Cardiac muscle cell (in vitro differentiated cells and primary cell): ENCODE measurements at places on chromosomes 2 and 18. TPM values are rescaled to one million over a fixed set of nuclear protein-coding genes. Genes with fewer than 3 reads are reported as not detected.

Gene KIF1A
- 8.0 and 14.1 TPM in 2 replicates for total RNA-seq

GRCh38 chr2:211437396-211437795 is 881.0 kb downstream of the CPS1 start:
- H3K4me1 ChIP-seq, result no peaks in the 10 kb centered on the region
- no peaks in the 10 kb centered on the region for H3K27me3 ChIP-seq
- no peak overlapping the region for H3K27ac ChIP-seq
- no peak for DNase-seq

- H3K4me3 ChIP-seq, result no peak overlapping the region
- H3K27me3 ChIP-seq, result no peaks in the 10 kb centered on the region
- H3K36me3 ChIP-seq, result no peaks in the 10 kb centered on the region
- H3K27ac ChIP-seq, result no peak overlapping the region
- no peaks in the 10 kb centered on the region for H3K4me1 ChIP-seq
Observed at GRCh38 chr2:29193681-29194080, 78.5 kb downstream of the CLIP4 start.

DNA sequence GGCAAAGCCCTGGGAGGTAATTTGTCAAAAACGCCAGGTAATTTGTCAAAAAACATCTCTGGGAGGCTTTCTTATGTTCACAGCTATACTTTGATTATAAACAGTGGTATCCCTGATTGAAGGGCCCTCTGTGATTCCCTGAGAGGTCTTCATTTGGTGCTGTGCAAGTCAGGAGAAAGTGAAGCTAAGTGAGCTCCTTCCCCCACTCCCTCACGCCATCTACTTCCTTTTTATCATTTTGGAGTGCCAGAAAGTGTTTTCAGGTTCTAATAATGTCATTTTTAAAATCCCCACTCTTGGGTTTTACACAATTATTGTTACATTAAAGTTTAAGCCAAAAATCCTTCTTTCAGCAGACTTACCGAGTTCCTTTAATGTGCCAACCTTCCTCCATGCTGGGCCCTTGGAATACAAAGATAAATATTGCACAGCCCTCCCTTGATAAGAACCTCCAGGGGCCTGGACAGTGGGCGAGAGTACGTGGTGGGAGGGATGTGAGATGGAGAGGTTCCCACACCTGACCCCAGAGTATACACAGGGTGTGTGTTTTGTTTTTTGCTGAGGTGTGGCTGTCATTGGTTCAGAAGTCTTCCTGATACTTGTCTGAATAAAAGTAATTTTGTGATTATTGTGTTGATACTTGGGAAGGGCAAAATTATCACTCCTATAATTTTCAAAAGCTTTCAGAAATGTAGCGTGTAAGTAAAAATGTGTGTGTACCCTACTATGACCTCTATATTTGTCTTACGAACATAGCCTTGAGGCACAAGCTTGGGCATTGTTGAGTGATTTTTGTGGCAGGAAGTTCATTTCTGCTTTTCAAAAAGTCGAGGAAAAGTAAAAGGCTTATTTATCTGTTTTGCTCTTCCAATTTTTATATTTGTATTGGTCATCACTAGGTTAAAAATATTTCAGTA is 8.2 kb downstream of the MAPRE2 start:
- H3K4me3 ChIP-seq, result no peak overlapping the region
- no peaks in the 10 kb centered on the region for H3K27me3 ChIP-seq
- DNase-seq, result no peak
- H3K4me1 ChIP-seq, result peaks cover 37% of the 10 kb centered on the region
- no peaks in the 10 kb centered on the region for H3K36me3 ChIP-seq

GRCh38 chr18:26233208-26233607 is 7.0 kb downstream of the TAF4B start:
- H3K36me3 ChIP-seq, result no peaks in the 10 kb centered on the region
- H3K27me3 ChIP-seq, result no peaks in the 10 kb centered on the region
- H3K4me3 ChIP-seq, result no peak overlapping the region

Gene OTOF
- 0.04 TPM in 1 of 2 replicates, not detected in the other for total RNA-seq

DNA sequence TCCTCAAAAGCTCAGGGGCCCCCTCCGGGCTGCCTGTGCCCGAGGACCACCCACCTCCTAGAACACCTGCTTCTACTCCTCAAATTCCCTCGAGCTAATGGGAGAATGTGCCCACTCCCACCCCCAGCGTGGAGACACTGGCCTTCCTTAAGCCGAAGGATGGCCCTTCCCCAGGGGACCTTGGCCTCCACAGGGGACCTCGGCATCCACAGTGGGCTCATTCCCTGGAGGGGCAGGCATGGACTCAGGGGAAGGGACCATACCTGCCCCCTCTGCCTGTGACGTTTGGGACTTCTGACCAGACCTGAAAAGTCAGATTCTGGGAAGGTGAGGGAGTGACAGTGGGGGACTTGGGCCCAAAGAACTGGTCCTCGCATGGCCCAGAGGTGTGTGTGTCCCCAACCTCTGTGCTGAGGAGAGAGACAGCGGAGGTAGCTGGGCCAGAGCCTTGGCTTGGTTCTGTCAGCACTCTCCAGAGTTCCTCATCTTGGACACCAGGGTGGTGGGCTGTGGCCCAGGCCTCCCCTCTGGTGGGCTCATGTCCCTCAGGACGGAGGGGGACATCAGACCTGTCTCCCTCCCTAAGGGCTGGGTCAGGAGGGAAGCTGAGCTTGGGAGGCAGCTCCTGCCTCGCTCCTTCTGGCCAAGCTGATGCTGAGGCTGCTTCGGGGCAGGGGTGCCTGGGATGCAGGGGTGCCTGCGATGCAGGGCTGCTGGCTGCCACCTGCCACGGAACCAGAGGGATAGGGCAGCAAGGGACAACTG is 240.4 kb downstream of the HAUS1 start:
- no peak for DNase-seq
- no peak overlapping the region for H3K4me3 ChIP-seq
- H3K27me3 ChIP-seq, result no peaks in the 10 kb centered on the region

DNA sequence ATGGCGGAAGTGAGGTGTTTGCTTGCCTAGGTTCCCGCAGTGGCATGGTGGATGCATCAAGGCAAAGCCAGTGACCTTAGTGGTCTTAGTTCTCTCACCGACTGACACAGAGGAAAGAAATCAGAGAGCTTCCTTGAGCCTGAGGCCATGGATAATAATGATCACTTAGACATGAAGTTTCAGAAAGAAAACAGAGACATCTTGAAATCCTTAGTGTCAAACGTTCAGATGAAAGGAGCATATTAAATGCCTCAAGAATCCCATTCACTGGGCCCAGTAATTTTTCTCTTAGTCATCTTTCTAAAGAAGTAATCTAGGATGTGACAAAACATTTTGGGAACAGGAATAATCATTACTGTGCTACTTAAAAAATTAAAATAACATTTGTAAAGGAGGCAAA is 35.2 kb downstream of the COPS8 start:
- no peak overlapping the region for H3K27ac ChIP-seq
- no peaks in the 10 kb centered on the region for H3K4me1 ChIP-seq
- H3K4me3 ChIP-seq, result no peak overlapping the region
- no peaks in the 10 kb centered on the region for H3K27me3 ChIP-seq
- no peaks in the 10 kb centered on the region for H3K36me3 ChIP-seq

Gene REG1B
- not detected in 2 replicates for total RNA-seq

Gene ARHGEF33
- total RNA-seq, result 0.67 and 1.0 TPM in 2 replicates

GRCh38 chr2:229586746-229587705 is 127.3 kb downstream of the DNER start:
- no peak overlapping the region for H3K27ac ChIP-seq
- DNase-seq, result peak; percentile 86
- no peaks in the 10 kb centered on the region for H3K4me1 ChIP-seq
- H3K27me3 ChIP-seq, result no peaks in the 10 kb centered on the region
- no peaks in the 10 kb centered on the region for H3K36me3 ChIP-seq

GRCh38 chr18:35973650-35974049 is 1.2 kb downstream of the RMP24 start:
- peaks cover 3% of the 10 kb centered on the region for H3K4me1 ChIP-seq
- no peak for DNase-seq
- no peaks in the 10 kb centered on the region for H3K27me3 ChIP-seq
- H3K4me3 ChIP-seq, result peak overlapping the region; percentile 83
- no peak overlapping the region for H3K27ac ChIP-seq
- H3K36me3 ChIP-seq, result peaks cover 28% of the 10 kb centered on the region

DNA sequence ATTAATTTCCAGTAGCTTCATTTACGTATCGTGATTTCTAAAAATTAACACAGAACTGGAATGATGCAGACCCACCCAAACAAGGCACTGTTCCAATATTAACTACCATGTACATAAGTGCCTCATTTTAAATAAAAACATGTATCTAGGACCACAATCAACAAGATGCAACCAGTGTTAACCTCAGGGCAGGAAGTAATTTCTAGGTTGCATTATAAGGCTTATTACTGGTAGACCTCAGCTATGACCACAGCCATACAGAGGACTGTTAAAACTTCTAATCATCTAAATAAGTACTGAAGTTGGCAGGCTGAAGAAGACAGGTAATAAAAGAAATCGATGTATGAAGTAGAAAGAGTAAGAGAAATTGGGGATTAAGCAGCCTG is 262.9 kb downstream of the HDAC4 start:
- DNase-seq, result no peak
- no peak overlapping the region for H3K4me3 ChIP-seq
- H3K27me3 ChIP-seq, result no peaks in the 10 kb centered on the region
- no peak overlapping the region for H3K27ac ChIP-seq
- peaks cover 3% of the 10 kb centered on the region for H3K36me3 ChIP-seq

GRCh38 chr18:63155169-63155852 is 164.3 kb downstream of the BCL2 start:
- peak; percentile 56 for DNase-seq
- peaks cover 5% of the 10 kb centered on the region for H3K4me1 ChIP-seq
- H3K4me3 ChIP-seq, result no peak overlapping the region
- H3K27ac ChIP-seq, result no peak overlapping the region
- H3K36me3 ChIP-seq, result no peaks in the 10 kb centered on the region
- H3K27me3 ChIP-seq, result no peaks in the 10 kb centered on the region

Gene PSMD14
- 31.9 and 56.7 TPM in 2 replicates for total RNA-seq

Gene ASXL3
- total RNA-seq, result 8.0 and 10.0 TPM in 2 replicates
